ENCODE measurements at places on chromosomes 2 and 18.
A peak's percentile ranks its signal among the peaks of the same experiment; 100 is the strongest.

- DNase-seq = no peak
Measured at GRCh38 chr18:57434536-57435494, at the start of gene ONECUT2. Gene ONECUT2, plus strand, starts transcription at chr18:57435374. Its CDS starts 343 bp downstream, at chr18:57435717.

GRCh38 chr2:15763106-15763821, 171.6 kb downstream of the DDX1 start:
- no peak for DNase-seq

GRCh38 chr18:55401638-55402191, 186.3 kb downstream of the TCF4 start:
- no peak for DNase-seq

DNA sequence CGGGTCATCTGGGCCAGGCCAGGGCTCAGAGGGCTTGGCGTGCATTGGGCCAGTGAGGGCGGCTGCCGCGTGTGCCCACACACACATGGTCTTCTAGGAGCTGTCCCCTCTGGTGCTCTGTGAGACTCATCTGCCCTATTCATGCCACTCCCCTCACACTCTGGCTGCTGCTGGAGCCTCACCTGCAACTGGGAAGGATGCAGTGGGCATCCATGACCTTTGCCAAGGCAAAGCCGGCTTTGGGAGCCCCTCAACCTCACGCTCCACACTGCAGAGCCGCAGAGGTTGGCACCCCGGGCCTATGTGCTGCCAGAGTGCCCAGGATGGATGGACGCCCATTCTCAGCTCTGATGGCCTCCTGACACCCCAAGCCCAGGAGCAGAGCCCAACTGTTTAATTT, 330.2 kb upstream of the SALL3 start:
- no peak for DNase-seq

DNA sequence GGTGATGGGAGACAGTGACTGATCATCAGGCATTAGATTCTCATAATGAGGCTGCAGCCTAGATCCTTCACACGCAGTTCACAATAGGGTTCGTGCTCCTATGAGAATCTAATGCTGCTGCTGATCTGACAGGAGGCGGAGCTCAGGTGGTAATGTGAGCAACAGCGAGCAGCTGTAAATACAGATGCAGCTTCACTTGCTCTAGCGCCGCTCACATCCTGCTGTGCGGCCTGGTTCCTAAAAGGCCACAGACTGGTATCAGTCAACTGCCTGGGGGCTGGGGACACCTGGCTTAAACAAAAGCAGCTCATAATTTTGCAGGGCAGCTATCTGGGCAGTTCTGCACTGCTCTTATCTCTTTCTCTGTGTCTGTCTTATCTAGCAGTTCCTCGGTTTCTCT, 20.4 kb upstream of the CD226 start:
- no peak for DNase-seq

GRCh38 chr2:85917887-85918795, 29.4 kb upstream of the ST3GAL5 start:
- no peak for DNase-seq

GRCh38 chr2:146985753-146986152, 859.1 kb upstream of the ACVR2A start:
- no peak for DNase-seq

- no peak for DNase-seq
Measured at GRCh38 chr2:36912695-36913094, 53.6 kb downstream of the STRN start.

GRCh38 chr18:68177807-68178702, 536.9 kb downstream of the TMX3 start:
- no peak for DNase-seq

DNA sequence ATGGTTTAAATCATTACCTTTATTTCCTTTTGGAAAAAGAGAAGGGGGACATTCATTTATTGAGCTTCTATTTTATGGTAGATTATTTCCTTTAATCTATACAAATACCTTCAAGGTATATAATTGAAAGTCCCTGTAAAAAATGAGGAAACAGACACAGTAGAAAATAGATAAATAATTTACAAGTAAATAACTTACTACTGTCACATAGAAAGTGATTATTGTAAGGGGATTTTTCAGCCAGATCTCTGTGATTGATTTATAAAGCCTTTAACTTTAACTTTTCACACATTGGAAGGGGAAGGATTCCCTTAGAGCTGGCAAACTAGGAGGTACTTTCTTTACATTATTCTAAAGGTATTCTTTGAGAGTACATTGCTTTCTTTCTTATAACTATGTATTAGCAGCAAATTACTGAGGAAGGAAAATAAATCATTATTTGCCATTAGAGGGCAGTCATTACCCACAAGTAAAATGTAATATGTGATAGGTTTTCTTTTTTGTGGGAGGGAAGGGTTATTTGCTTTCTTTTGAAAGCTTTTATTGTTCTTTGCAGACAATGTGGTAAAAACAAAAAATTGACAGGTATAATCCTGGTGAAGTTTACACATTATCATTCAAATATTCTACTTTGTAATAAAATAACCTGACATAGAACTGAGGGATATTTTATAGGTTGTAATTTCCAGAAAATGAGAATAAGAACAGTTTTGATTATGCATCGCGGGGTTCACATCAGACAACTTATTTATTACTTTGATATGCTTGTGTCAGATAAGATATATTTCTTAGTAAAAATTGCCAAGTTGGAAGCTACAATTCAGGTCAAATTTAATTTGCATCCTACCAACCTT, 24.8 kb upstream of the RPE start:
- DNase-seq = no peak

GRCh38 chr2:48906633-48907032, 151.1 kb upstream of the LHCGR start:
- no peak for DNase-seq

GRCh38 chr2:111022633-111023032, 98.1 kb upstream of the BCL2L11 start:
- no peak for DNase-seq

DNA sequence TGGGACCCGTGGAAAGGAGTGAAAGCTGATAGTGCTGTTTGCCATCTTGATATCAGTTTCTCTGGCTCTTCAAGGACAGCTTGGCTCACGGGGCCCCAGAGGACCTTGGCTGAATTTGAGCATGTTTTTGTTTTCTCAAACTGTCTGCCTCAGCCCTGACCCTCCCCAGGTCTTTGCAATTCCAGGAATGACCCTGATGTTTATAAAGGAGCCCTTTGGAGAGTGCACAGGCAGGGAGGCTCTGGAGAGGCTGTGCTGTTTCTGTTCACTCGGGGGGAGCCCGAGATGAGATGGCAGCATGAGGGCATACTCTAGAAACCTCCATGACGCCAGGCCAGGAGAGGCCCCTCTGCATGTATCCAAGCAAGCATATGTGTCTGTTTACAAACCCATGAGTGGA, 16.4 kb downstream of the IGFBP2 start:
- no peak for DNase-seq

DNA sequence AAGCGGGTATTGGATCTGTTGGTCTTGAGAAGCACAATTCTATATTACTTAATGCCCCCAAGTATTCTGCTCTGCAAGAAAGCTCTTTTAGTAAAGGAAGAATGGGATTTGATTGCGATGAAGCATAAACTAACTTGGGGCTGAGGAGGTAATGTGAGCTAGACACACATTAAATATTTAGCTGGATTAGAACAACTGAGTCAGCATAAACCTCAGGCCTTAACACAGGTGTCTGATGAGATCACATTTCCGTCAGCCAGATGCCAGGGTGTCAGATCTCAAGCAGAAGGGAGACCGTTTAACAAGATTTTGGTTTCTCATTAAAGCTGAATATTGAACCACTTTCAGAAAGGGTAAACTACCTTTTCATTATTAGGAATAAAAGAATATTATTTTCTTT, 94.5 kb downstream of the GYPC start:
- DNase-seq = no peak

DNA sequence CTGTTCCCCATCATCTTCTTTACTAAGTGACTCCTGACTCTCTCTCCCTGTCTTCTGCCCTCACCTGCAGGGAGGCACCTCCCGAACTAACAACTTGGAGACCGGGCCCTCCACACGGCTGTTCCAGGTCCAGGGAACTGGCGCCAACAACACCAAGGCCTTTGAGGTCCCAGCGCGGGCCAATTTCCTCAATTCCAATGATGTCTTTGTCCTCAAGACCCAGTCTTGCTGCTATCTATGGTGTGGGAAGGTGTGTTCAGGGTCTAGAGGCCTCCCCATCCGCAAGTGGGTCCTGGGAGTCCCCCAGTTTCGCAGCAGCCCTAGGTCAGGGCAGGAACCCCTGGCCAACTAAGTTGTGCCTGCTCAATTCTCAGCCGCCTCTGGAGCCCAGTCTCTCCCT, 15.5 kb downstream of the VIL1 start:
- no peak for DNase-seq

DNA sequence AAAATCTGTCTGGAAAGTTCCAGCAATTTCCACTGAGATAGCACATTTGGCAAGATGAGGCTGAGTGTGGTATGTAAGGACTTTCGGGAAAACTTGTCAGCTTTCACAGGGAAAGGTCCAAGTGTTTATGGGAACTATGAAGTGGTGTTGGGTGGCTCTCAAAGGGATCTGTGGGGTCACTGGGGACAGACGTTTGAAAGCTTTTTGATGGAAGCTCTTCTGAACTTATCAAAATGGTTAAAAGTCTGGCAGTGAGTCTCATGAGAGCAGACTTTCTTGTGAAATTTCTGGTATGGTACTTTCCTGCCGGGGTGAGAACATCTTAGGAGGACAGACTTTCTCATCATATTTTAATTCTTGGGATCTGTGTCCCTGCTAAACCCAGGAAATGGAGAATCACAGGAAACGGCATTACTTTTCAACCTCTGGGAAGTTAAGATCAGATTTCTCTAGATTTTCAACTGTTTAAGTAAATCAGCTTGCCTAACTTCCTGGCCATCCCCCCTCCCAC, 546.3 kb upstream of the ZEB2 start:
- DNase-seq = no peak

DNA sequence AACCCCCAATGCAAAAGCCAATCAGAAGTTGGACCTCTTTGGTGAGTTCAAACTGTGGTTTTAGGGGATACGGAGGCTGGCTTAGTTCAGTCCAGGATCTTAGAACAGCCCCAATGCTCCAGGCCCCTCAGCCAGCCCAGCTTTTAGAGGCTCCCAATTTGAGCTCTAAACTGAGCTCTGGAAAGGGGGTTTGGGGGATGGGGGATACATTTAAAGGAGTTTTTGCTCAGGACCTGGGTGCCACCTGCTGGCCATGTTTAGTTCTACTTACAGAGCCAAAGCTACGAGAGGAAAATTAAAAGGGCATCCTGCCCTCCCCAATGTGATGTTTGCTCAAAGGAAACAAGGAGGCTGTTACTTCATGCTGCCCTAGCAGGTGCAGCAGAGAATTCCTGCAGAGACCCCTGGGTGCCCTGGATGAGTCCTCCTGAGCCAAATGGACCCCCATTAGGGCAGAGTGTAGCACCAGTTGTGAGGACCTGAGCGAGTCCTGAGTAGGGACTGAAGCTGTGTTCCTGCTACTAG, 15.9 kb upstream of the TMEM214 start:
- no peak for DNase-seq

- no peak for DNase-seq
Measured at GRCh38 chr18:78090584-78090983, 840.9 kb downstream of the GALR1 start.

DNA sequence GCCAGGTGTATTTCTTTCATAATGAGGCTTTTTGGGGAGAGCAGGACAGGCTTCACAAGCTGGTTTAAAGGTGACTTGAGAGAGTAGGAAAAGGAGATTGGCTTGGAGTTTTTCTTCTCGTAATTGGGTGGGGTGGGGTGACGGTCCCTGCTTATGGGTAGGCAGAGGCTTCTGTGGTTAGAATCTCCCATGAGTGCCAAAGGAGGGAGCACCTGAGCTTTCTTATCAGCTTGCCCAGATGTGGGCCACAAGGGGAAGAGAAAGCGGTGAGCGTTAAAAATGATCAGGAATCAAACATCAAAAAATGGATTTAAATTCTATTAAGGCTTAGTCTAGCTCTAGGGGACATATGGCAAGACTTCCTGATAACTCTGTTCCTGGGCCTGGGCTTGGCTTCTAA, 9.7 kb upstream of the PNPT1 start:
- no peak for DNase-seq

DNA sequence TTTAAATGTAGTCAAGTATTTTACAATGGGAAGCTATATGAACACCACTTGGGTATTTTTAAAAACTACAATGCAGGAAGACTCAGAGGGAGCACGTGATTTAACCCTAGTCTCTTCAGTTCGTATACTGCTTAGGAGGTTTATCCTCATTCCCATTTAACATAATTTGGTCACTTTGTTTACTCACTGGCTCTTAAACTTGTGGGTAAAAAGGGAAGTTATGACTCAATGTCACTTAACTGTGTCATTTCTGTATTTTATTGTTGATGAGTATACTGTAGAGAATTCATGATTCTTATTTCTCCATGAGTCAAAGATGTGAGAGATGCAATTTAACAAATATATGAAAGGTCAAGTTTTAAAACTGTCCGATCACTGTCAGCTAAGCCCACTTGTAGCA, 48.2 kb downstream of the SLC66A3 start:
- no peak for DNase-seq

GRCh38 chr2:34851804-34852203, 1252.7 kb upstream of the FAM98A start:
- no peak for DNase-seq

DNA sequence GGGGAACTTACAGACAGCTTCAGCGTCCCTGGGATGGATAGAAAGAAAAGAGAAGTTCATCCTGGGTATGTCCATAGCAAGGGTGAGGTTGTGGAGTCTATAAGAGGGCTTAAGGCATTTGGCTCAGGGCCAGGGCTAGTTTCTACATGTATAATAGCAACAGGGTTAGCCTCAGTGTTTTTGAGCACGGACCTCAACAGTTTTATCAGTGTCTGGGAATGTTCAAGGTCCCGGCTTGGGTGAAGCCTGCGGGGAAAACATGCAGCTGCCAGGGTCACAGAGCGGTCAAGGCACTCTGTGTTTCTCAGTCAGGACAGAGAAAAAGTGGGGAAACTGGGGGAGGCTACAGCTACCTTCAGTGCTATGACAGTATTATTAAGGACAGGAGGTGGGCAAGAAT, 427.7 kb upstream of the HS6ST1 start:
- DNase-seq = no peak

- peak; percentile 4 for DNase-seq
Measured at GRCh38 chr2:191245046-191245868, at the start of gene MYO1B. Gene MYO1B, plus strand, starts transcription at chr2:191245404. Its CDS starts 31,492 bp downstream, at chr2:191276896.

- DNase-seq = no peak
Measured at GRCh38 chr18:76522122-76522503, 27.1 kb upstream of the ZNF516 start.

GRCh38 chr2:36384454-36384853, 28.9 kb downstream of the CRIM1 start:
- no peak for DNase-seq

GRCh38 chr2:7607441-7608173, 690.4 kb downstream of the RNF144A start:
- DNase-seq = no peak

DNA sequence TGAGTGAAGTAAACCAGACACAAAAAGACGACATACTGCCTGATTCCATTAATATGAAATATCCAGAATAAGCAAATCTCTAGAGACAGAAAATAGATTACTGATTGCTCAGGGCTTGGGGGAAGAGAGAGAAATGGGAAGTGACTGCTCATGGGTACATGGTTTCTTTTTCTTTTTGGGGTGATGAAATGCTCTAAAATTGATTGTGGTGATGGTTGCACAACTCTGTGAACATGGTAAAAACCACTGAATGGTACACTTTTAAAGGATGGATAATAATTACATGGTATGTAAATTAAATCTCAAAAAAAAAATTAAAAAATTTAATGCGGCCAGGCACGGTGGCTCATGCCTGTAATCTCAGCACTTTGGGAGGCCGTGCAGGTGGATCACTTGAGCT, 39.3 kb downstream of the RPL31 start:
- no peak for DNase-seq

Measured in activated CD8-positive, alpha-beta memory T cell treated with anti-CD3 and anti-CD28 coated beads for 4 hours (primary cell).